ENCODE measurements at places on chromosomes 5 and 9. TPM values are rescaled to one million over a fixed set of nuclear protein-coding genes. Genes with fewer than 3 reads are reported as not detected.

C9 gene
- total RNA-seq, result 0.55 TPM

DNA sequence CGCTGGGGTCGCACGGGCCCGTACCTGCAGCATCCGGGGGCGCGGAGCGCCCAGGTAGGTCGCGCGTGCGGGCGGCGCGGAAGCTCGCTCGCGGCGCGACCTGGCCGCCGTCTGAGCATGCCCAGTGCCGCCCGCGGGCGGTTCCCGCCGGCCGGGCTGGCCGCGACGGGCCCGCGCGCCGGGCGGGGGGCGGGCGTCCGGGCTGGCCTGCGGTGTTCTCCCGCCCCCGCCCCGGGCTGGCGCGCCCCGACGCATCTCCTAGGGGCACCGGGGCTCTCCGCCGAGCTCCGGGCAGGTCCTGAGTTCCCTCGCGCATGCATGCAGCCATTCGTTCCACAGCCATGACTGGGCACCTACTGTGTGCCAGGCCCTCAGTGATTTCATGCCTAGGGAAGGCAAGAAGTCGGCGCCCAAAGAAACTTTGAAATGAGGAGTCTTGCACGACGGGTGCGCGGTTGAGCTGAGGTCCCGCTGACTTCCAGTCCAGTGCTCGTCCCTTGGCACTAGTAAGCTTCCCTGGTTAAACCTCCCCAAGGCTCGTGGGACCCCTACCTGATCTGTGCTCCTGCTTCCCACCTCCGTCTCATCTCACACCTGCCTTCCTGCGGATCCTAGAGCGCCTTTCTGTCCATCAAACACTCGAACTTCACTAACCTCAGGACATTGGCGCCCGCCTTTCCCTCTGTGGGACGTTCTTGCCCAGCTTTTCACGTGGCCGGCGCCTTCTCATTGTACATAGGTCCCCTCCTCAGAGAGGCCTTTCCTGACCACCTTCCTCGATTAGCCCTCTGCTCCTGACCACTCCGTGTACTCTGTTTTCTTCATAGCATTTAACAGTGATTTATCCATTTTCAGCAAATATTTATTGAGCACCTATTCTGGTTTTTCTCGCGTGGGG lies at the start of gene PTPN3:
PTPN3 (minus strand) TSS at position 113 of the 898 bp plus-strand sequence. CDS start 34,873 bp downstream, outside the sequence.
- no peak for DNase-seq

ANKRD34B gene
- total RNA-seq, result 2.0 TPM

DNA sequence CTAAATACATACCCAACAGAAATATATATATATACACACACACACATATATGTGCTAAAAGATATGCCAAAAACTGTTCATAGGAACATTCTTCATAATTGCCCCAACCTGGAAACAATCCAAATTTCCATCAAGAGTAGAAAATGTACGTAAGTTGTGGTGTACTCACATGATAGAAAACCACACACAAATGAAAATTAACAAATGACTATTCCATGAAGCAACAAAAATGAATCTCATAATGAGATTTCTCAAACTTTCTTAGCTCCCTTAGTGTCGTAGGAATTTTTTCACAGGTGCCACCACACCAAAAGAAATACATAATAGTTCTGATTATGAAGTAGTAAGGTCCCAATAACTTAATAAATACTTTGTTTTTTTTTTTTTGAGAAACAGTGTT lies 7.8 kb downstream of the ATP10B start:
- no peak for DNase-seq

All from spleen (tissue), 13 donors.